Thyroid gland (tissue), 4 donors: ENCODE measurements at places on chromosomes 11 and 22.

DNA sequence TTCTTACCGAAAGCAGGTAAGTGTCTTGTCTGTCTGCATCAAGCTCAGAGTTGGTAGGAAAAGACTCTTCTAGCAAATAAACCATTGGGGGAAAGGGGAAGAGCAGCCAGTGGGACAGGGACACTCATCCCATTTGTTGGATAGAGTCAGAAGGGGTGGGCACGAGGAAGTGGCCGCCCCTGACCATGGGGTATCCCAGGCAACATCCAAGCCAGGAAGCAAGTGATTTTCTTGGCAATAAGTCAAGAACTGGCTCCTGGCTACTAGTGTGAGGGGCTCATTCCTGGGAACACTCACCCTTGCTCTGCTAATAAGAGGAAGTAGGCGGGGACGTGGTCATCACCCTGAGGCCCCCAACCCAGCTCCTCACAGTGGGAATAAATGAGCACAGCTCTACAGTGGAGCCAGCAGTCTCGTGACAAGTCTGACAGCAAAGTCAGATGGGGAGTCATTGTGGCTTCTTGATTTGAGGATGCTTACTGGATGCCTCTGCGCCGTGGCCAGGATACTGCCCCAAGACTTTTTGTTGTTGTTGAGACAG, 6.7 kb downstream of the SLC25A18 start:
- DNase-seq = no peak

GRCh38 chr22:46445771-46446420, 91.5 kb downstream of the CELSR1 start:
- no peak for DNase-seq

DNA sequence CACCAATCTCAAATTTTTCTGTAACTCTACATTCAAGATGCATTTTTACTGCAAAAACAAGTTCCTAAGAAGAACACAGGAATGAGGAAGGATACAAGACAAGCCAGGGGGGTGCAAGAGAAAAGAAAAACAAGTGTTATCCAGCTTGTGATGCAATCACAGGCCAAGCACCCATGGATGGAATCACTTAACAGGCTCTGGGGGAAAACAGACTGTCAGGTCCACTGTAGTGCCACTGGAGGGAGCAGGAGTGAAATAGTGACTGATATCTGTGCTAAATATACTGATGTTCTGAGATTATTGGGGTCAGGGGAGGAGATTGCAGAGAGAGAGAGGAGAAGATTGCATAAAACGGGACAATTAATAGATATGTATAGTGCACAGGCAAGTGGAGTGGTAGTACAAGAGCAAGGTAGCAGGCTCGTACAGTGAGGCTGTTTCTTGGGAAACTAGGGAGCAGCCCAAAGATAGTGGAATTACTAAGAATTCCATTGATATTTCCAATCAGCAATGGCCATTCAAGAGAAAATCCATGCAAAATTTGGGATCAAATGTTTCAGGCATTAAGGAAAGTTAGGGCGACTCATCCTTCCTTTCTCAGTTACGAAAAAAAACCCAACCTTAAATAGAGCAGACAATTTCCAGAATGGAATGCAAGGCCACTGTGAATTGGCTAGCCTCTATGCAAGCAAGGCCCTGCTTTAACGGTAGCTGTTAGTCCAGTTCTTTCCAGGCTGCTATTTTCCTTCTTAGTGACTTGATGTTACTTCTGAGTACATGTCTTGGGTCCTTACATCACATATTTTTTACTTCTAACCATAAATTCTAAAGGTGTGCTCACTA, 52.2 kb upstream of the CEP126 start:
- peak; percentile 5 for DNase-seq

GRCh38 chr22:50034126-50035081, 21.8 kb upstream of the IL17REL start:
- DNase-seq = no peak

- DNase-seq = no peak
Measured at GRCh38 chr11:83721263-83721662, 435.1 kb upstream of the CCDC90B start.

- DNase-seq = no peak
Measured at GRCh38 chr11:8689726-8690255, 7.2 kb downstream of the RPL27A start.

- DNase-seq = peak; percentile 22
Measured at GRCh38 chr11:88508759-88509581, 171.4 kb upstream of the CTSC start.

GRCh38 chr11:96328395-96329010, 14.5 kb downstream of the MAML2 start:
- no peak for DNase-seq

DNA sequence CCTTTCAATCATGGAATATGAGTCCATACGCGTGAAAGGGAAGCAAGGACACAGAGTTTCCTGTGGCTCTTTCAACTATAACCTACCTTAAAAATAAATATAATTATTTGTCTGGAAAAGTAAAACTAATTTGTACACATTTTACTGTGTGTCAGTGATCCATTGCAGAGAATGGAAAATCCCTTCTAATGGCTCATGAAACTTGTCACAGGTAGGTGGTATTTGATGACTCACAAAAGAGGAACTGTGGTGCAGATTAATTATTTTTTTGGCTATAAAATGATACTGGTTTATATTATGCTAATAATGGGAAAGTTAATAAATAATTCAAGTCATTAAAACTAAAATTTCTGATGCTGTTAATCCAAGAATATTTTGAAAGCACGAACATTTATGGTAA, 792.2 kb downstream of the METTL15 start:
- no peak for DNase-seq

DNA sequence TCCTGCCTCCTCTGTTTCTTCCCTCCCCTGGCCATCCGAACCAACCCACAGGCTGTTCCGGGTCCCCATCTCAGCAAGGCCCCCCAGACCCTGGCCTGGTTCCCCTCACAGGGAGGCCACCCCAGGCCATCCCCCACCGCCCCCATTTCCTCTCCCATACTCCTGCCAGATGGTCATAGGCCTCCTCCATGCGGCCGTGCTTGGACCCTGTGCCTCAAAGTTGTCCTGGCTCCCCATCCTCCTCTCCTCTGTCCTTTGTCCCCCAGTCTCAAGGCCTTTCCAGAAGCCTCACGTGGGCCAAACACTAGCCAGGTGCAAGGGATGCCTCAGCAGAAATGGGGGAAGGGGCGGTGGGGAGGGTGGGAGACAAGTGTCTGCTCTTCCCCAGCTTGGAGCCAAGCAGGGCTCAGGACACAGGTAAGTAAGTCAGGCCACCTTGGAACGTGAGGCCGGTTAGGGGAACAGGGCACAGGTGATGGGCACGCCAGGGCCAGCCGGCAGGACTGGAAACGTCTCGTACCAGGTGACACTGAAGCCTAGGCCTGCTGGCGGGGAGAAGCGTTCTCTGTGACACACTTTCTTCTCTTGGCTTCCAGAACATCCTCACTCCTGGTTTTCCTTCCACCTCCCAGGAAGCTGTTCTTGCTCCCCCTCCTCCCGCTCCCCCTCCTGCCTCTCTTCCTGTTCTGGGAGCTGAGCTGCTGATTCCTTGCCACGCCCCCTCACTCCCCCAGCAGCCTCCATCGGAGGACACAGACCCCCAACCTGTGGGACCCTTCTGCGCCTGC, 31.5 kb upstream of the SLC22A12 start:
- DNase-seq = no peak

GRCh38 chr22:38315823-38316363, 1.3 kb downstream of the CSNK1E start:
- DNase-seq = peak; percentile 9

- DNase-seq = no peak
Measured at GRCh38 chr22:30305906-30306626, 16.8 kb upstream of the CASTOR1 start.

- no peak for DNase-seq
Measured at GRCh38 chr11:38046571-38047135, 1448.6 kb upstream of the RAG2 start.

DNA sequence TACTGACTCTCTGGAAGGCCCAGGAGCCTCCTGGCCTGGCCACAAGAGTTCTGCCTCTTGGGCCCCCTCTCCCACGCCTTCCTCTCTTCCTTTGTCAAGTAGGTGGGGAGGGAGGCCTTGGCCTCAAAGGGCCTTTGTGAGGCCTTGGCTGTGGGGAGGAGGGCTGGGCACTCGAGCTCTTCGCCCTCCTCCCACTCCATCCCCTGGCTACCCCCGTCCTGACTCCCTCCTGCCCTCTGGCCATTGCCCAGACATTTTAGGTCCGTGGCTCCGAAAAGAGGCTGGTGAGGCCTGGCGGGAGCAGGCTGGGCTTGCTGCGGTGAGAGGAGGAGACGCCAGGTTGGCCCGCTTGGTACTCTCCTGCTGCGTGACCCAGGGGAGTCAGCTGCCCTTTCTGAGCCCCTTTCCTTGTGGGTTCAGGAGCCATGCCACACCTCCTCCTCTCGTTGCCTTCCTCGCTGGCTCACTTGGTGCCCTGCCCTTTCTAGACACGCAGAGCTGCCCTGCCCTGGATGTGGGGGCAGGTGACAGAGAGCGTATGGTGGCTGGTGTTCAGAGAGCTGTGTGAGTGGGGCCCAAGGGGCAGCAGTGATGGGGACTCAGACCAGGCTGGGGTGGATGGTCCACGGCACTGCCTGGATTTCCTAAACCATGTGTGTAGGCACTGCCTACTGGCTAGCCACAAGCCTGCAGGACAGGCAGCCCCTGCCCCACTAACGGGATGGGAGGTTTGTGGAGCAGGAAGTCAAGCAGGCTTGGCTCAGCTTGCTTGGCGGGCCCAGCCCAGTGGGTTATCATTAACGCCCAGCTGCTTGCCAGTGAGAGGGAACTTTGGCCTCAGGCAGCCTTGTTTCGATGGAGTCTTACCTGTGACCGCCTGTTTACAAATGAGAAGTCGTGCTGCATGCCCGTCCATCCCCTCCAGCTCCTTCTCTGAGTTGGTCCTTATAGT, 15.8 kb upstream of the OMP start:
- DNase-seq = no peak

GRCh38 chr11:12565406-12565805, 108.8 kb upstream of the TEAD1 start:
- DNase-seq = no peak

- no peak for DNase-seq
Measured at GRCh38 chr11:58059007-58059350, 28.2 kb downstream of the OR6Q1 start.

- DNase-seq = no peak
Measured at GRCh38 chr22:48902001-48902869, 925.4 kb downstream of the BRD1 start.

GRCh38 chr11:111569476-111569875, 29.0 kb downstream of the LAYN start:
- no peak for DNase-seq

DNA sequence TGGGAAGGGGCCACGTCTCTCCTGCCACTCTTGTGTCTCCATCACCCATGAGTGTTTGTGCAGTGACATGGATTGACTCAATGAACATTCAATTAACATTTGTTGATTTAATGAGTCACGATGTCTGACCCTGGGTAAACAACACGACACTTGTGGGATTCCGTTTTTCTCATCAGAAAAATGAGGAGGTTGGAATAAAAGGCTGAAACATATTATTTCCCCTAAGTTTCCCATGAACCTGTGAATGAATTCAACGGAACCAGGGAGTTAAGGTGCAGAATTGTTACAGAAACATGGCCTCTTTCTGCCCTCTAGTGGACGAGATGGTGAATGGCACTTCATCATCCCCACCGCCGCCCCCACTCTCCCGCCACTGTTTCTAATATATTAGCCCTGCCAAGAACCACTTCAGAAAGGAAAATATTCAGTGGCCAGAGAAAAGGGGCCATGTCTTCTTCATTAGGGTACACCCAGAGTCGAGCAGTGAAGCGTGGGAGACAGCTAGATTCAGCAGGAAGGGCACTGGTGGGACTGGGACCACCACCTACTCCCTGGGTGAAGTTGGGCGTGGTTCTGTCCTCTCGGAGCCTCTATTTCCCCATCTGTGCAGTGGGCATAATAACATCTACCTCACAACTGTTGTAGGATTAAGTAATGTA, 46.3 kb upstream of the SYT13 start:
- DNase-seq = peak; percentile 30

DNA sequence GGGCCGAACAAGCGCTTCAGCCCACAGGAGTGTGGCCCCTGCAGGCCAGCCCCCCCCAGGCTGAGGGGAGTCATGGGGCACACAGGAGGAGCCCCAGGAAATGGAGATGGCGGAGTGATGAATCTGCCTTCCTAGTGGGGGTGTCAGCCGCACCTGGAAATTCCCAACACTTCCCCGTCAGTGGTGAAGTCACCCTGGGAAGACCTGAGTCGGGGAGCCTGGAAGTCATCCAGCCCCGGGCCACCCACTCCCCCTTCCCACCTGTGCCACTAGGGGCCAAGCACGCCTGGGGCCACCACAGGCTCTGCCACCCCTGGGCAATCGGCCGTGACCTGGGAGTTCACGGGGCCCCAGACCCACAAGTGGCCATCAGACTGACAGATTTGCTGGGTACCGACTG, 12.6 kb downstream of the WNT7B start:
- no peak for DNase-seq

DNA sequence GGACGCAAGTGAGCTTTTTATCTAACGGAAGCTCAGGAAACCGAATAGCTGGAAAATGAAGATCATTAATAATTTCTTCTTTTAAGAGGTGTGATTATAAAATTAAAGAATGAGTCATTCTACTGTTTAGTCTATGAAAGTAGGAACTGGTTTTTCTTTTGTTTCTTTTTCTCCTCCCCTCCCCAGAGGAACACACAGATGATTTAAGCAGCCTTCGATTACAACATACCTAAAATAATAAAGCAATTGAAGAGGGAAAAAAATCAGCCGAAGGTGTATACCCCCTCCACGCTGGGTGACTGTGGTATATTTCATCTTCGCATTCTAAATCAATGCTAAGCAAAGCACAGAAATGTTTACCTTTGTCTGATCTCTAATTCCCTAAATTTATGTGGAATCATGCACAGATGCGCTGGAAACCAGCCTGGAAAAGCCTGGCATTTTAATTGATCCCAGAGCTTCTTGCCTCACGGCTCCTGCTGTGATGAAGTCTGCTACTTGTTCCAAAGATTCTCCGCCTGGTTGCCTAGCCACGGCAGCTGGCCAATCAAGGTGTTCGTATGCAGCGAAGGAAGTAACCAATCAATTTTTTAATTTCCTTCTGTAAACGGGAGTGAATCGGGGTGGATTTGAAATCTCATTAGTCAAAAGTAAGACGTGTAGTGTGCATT, 133.9 kb downstream of the FANCF start:
- DNase-seq = no peak

GRCh38 chr11:113278925-113279324, 35.5 kb upstream of the TTC12 start:
- DNase-seq = no peak

DNA sequence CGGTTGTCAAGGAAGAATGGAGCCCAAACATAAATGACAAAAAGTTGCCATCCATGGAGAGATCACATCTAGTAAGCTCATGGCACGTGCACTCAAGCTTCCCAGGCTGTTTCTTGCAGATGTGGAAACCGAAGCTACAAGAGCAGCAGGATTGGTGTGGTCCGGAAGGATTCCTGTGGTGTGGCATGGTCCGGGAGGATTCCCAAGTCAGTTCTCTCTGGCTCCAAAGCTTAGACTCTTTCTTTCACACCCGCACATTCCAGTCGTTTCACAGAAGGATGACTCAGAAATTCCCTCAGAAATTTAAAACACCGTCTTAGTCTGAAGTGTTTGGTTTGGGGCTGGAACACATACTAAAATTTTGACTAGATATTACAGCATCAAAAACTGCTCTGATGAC, 78.0 kb upstream of the DRD2 start:
- no peak for DNase-seq
